Progenitor cell of endocrine pancreas (in vitro differentiated cells): ENCODE measurements at places on chromosomes 2 and 18. TPM values are rescaled to one million over a fixed set of nuclear protein-coding genes. Genes with fewer than 3 reads are reported as not detected.

Gene COL4A4
- total RNA-seq = 0.41 and 0.44 TPM in 2 replicates

GRCh38 chr2:8790739-8791162 lies 46.7 kb downstream of the KIDINS220 start:
- no peak for DNase-seq
- peaks cover 43% of the 10 kb centered on the region for H3K36me3 ChIP-seq
- no peaks in the 10 kb centered on the region for H3K27me3 ChIP-seq
- no peaks in the 10 kb centered on the region for H3K4me1 ChIP-seq
- no peak overlapping the region for H3K4me3 ChIP-seq

- no peaks in the 10 kb centered on the region for H3K36me3 ChIP-seq
- peaks cover 2% of the 10 kb centered on the region for H3K4me1 ChIP-seq
- no peak overlapping the region for H3K27ac ChIP-seq
- no peak for DNase-seq
- H3K27me3 ChIP-seq = no peaks in the 10 kb centered on the region
Measured at GRCh38 chr18:48735681-48736255, 196.9 kb downstream of the CTIF start.

GRCh38 chr2:39020383-39020782 lies 100.5 kb downstream of the SOS1 start:
- H3K27me3 ChIP-seq = no peaks in the 10 kb centered on the region
- H3K4me1 ChIP-seq = no peaks in the 10 kb centered on the region
- no peak overlapping the region for H3K4me3 ChIP-seq
- H3K27ac ChIP-seq = no peak overlapping the region
- peaks cover 5% of the 10 kb centered on the region for H3K36me3 ChIP-seq

DNA sequence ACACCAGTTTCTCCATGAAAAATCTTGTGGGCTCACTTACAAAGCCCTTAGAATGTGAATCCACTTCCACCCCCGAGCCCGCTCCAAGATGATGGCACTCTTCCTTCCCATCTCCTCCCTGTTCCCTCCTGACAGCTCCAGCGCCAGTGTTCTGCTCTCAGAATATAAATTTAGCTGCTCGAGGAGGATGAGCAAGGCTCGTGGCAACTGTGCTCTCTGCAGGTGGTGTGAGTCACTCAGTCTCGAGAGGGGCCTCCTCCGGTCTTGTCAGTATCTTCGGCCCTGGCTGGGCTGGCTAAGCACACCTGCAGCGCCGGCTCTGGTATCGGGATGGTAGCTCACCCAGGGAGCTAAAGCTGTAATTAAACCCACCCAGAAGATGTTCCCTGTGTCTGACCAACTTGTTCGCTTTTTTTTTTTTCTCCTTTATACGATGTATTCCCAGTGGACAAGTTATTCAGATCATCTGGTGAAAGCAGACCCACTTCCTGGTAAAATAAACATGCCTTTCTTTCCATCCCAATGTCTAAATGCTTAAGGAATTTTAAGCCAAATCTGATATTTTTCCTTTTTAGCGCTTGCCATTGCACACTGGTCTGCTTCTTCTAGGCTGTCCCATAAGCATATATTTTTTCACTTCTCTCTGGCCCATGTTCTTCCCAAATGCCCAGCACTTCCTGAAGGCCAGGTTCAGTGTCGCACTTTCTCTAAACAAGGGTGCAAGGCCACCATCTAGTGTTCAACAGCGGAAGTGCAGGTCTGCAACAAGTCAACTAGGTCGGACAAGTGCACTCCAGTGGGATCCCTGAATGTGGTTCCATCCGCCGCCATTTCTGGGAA lies 31.4 kb upstream of the YPEL5 start:
- H3K4me1 ChIP-seq = peaks cover 9% of the 10 kb centered on the region
- no peak overlapping the region for H3K27ac ChIP-seq
- H3K36me3 ChIP-seq = no peaks in the 10 kb centered on the region
